ENCODE measurements at places on chromosomes 6 and 20.

GRCh38 chr6:122779667-122780066 lies at the start of gene FABP7:
TSS of gene FABP7 (plus strand) at chr6:122779716. CDS start at chr6:122779795, 79 bp downstream.
- no peak for DNase-seq

- DNase-seq: no peak
Measured at GRCh38 chr20:22744341-22745193, 160.2 kb upstream of the FOXA2 start.

GRCh38 chr6:166235666-166236292 lies 68.1 kb upstream of the TBXT start:
- no peak for DNase-seq

DNA sequence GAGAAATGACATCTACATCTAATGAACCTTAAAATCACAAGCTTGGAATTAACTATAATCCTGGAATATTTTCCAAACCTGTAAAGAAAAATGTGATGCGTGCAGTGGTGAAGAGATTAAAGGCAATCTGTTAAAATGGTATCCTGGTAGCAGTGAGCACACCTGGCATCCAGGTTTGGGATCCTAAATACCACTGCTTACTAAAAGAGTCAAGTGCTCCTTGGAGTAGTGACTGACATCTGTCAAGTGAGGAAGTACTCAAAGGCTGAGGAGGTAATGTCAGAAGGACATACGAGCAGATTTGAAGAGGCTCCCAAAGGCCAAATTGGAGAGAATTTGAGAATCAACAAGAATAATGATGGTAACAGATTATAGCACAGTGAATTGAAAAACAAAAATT lies 32.8 kb downstream of the PCMT1 start:
- no peak for DNase-seq

GRCh38 chr6:1027109-1027794 lies 284.6 kb upstream of the FOXQ1 start:
- no peak for DNase-seq

GRCh38 chr6:5315881-5316280 lies 54.6 kb downstream of the FARS2 start:
- DNase-seq: no peak

- no peak for DNase-seq
Measured at GRCh38 chr6:139597087-139597763, 222.8 kb upstream of the CITED2 start.

All from NCI-H510A (cell line).